ENCODE measurements at places on chromosomes 5 and 9.

- DNase-seq: peak; percentile 1
These were observed 360.1 kb downstream of the DMAC1 start for GRCh38 chr9:7439355-7439995.

GRCh38 chr5:160674901-160675300 lies 177.1 kb downstream of the ATP10B start:
- no peak for DNase-seq

DNA sequence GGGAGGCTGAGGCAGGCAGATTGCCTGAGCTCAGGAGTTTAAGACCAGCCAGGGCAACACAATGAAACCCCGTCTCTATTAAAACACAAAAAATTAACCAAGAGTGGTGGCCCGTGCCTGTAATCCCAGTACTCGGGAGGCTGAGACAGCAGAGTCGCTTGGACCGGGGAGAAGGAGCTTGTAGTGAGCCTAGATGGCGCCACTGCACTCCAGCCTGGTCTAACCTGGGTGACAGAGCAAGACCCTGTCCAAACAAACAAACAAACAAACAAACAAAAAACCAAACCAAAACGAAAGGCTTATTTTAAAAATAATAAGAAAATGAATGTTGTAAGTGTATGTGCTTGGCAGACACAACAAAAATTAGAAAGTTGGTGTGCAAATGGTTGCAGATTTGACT lies 536.3 kb upstream of the PTPRD start:
- DNase-seq: no peak

- DNase-seq: no peak
These were observed 133.1 kb downstream of the ADAMTS12 start for GRCh38 chr5:33758737-33759136.

GRCh38 chr5:54270326-54270725 lies 40.0 kb downstream of the ARL15 start:
- DNase-seq: no peak

DNA sequence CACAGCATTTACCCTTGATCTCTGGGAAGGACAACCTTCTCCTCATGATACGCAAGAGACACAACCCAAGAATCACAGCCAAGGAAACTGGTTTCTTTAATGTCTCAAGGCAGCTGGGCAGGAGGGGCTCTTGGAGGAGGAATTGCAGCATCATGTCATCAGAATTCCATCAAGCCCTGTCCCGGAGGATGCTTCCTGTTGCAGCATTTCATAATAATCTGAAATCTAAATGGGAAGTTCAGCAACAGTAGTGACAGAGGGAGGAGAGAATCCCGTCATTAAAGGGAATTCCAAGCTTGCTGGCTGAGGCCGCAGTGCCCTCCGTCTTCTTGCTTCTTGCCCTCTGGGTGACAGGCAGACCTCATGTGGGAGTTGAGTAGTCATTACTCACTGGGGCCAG lies 192.7 kb downstream of the TENT4A start:
- no peak for DNase-seq

DNA sequence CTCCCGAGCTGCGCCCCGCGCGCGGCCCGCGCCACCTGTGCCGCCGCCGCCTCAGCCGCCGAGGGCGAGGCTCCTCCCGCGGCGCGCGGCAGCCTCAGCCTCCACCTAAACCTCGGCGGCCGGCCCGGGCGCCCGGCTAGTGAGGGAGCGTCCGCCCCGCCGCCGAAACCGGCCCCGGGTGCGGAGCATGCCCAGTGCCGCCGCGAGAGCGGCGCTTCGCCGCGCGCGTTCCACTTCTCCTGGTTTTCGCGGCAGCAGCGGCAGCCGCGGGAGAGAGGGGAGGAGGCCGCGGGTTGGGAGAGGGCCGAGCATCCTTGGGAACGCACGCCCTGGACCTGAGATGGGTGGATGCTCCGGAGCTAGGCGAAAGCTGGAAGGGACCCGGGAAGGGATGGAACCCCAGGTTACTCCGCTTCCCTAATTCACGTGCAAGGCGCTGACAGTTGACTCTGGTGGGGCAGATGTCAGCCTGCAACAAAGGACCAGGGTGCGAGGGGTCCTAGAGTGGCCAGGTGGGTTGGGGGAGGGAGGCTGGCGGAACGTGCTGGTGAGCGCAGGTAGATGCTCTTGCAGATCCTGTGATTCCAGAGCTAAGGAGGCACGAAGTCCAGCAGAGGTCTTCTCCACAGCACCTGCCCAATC lies at the start of gene CTNND2:
Gene CTNND2, minus strand, starts transcription at position 182 of the 642 bp plus-strand sequence. CDS start 593 bp downstream, outside the sequence.
- DNase-seq: peak; percentile 76

DNA sequence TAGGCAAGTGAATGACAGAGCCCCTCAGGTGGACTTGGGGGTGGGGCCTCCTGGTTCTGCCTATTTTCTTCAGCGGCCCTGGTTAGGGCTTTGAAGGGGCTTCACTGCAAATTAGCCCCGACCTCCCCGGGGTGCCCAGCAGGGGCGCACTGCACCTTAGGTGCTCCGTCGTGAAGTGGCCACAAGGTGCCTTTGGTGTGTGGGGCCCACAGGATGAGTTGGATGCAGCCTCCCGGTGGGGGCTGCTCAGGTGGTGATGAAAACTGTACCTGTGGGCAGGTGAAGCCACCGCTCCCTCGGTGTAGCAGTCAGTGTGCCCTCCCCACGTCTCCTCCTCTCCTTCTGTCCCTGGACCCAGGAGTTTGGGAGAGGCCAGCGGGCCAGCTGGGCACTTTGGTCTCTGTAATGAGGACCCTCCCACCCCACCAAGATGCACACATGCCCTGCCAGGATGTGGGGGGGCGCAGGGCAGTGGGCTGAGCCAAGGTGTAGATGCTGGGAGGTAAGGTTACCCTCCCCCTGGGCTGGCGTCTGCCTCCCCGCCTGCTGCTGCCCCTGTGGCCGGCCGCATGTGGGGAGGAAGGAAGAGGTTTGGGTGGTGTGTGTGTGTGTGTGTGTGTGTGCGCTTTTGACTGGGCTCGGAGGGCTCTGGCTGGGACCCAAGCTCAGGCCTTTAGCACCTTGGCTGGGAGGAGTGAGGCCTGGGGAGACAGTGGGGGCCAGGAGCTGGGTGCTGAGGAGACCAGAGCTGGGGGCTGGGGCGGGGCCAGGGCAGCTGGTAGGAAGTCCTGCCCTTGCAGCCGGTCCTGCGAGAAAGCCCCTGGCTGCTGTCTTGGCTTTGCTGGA lies 55.6 kb downstream of the RXRA start:
- DNase-seq: no peak

GRCh38 chr5:178068293-178068692 lies 45.0 kb upstream of the N4BP3 start:
- DNase-seq: no peak

DNA sequence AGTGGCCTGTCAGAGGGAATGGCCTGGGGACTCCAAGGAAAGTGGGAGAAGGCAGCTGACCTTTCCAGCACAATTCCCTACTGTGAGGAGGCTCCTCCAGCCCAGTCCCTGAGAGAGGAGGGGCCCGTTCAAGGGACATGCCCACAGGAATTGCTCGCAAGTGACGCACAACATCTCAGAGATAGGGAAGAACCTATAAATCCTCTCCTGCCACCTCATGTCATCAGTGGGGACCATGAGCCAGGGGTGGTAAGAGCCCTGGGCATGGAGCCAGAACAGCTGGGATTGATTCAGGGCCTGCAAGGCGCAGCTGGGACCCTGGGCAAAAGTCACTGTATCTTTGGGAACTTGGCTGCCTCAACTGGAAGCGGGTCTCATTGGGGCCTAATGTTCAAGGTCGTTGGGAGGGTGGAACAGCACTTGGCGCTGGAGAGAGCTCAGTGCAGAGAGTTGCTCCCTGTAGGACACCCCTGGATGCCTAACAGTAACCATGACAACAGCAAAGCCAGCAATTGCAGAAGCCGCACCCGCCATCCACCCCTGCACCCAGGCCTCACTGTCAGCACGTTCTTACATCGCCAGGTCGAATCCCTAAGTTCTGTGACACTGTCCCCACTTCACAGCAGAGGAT lies 41.3 kb upstream of the ORM1 start:
- DNase-seq: no peak

DNA sequence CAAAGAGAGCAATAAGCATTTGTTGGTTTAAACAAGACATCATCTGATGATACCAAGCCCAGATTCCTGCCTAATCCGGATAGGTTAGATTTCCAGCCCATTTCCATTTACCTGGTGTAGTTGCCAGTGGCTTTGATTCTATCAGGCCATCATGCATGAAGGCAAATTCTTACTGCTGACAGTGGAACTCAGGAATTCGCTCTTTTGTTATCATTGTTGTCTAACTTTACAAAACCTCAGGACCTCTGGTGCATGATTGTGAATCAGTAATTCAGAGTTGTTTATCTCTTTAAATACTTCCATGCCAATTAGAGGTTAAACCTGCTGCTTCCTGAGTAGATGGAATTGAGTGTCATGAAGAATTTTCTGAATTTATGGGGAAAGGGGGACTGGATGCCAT lies 76.5 kb downstream of the C9orf152 start:
- DNase-seq: peak; percentile 66

- DNase-seq: peak; percentile 74
These were observed 128.4 kb upstream of the TRPM3 start for GRCh38 chr9:71249729-71250317.

- peak; percentile 95 for DNase-seq
These were observed 6.3 kb upstream of the MED7 start for GRCh38 chr5:157148734-157149615.

DNA sequence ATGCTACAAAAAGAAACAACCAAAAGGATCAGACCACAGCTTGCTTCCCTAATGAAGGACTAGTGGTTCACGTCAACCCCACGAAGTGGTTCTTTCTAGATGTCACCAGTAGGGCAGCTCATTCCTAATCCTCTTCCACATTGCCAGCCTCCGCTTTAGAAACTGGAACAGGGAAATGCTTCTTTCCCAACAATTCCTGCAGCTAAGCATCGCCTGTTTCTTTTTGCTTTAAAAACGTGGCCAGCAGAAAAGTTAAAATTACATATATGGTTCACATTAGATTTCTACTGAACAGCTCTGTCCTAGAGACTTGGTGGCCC lies 100.2 kb downstream of the MTX3 start:
- DNase-seq: no peak

GRCh38 chr5:143619040-143619439 lies 192.9 kb upstream of the HMHB1 start:
- no peak for DNase-seq

DNA sequence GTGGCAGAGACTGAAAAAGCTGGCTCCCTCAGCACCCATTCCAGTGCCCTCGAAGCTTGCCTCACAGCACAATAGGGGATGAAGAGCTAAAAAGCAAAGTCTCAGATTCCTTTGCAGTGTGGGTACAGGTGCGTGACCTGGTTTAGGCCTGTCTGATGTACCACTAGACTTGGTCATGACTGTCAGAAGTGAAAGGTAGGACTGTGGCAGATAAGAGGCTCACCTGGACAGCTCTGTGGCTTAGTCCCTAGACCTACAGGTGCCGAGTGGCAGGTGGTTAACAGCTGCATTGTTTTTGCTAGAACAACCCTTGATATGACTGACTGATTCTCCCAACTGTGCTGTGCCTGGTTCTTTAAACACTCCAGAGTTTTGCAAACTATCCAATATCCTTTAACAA lies 14.7 kb upstream of the SFXN1 start:
- no peak for DNase-seq

DNA sequence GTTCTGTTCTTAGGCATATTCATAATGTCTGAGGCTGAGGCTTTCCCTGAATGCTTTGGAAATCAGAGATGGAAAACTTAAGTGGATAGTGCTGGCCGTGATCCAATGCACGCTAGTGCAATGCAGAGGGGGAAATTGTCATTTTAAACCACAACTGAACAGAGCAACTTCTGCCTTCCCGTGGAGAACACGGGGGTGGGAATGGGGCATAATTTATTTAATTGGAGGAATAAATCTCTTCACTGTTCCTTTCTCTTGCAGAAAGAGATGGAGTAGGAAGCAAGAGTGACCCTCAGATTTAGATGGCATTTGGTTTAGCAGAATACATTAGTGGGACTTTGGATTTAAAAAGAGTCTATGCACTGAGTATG lies 22.9 kb upstream of the NREP start:
- no peak for DNase-seq

DNA sequence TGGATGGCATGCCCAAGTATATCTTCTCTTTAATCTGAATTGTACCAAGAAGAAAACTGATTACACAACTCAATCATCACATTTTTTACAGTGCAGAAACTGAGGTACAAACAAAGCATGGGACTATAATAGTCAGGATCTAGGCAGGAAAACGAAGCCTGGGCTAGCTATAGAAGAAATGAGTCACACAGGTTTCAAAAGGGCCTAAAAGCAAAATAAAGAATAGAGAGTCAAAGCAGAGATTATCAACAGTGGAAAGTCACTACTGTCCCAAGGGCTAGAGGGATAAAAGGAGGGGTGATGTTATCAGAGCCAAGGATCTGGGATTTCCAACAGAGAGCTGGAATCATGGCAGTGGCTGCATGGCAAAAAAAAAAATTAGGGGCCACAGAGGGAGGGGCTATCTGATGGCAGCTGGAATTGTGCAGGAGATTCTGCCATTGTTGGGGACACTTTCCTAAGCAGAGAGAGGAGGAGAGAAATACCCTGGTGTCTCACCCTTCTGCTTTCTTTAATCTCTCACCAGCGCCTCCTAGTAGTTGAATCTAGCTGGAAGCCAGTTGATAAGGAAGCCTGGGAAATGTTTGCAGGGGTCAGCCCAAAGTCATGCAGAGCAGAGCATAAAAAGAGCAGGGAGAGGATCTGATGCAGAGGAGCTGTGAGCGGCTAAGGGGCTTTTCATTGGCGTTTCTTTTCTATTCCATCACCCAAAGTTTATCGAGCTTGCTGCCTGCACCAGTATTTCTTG lies 343.2 kb downstream of the ACTL7B start:
- DNase-seq: no peak

GRCh38 chr9:77719321-77719720 lies 71.2 kb upstream of the GNA14 start:
- DNase-seq: no peak

- DNase-seq: peak; percentile 84
These were observed 950 bp downstream of the RGMB start for GRCh38 chr5:98774192-98775033.

- DNase-seq: no peak
These were observed 39.3 kb downstream of the CAPSL start for GRCh38 chr5:35898952-35899660.

DNA sequence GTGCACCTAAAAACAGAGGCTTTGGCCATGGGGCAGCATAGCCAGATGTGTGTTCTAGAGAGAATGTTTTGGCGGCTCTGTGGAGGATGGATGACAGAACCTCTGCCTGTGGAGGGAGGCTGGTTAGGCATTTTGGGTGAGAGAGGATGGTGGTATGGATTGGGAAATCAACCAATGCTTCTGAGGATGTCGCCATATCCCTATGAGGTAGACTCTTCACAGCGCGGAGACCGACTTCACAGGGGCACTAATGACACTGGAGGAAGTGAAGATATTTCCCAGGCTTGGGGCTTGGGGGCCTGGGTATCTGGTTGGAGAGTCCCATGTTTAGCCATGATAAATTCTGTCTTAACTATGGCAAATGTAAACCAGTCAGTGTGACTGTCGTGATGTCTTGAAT lies 140.6 kb upstream of the KLF4 start:
- DNase-seq: no peak

Data from PC-3 (cell line).